ENCODE measurements at places on chromosomes 6 and 20.

DNA sequence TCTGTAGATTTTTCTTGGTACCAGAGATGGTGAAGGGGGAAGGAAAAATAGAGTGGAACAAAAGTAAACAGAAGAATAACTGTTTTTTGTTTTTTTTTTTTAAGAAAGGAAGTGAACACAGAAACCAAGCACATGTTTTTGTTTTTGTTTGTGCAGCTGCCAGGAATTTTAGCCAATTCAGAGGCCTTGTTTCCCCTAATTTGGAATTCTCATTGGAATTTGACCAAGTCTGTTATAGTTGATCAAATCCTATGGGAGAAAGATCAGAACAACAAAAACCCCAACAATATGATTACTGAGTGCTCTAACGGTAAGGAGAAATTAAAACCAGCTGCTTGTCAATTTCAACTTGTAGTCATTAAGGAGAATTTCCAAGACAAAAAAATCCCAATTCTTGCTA is 18.2 kb upstream of the IL22RA2 start:
- DNase-seq, result no peak

GRCh38 chr6:142444881-142445301 is 143.1 kb downstream of the ADGRG6 start:
- no peak for DNase-seq

DNA sequence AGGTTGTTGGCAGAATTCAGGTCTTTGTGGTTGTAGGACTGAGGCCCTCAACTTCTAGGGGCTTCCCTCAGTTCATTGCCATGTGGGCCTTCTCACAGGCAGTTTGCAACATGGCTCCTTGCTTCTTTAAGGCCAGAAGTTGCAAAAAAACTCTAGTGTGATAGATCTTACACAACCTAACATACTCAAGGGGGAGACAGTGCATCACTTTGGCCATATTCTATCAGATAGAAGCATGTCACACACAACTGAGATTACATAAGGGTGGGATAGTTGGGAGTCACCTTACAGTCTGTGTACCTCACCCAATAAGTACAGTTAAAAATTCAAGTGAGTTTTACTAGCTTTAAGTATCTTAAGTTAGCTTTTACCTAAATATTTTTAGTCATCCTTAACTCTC is 1.6 kb downstream of the SIRPD start:
- no peak for DNase-seq

DNA sequence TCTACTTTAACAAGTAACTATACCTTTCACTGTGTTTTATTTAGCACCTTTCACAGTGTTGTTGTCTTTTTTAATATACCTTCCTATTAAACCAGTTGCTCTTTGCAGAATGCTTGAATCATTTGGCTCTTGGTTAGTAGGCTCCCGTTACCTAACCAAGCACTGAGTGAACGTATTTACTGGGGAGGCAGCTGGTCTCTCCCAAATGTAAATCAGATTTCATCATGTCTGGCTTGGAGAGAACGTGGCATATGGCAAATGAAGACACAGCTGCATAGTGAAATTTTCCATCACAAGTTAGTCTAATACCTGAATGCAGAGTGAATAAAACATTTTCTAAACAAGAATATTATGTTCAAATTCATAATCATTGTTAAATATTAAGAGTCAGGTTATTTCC is 12.4 kb downstream of the HTR1E start:
- DNase-seq, result no peak

- peak; percentile 69 for DNase-seq
Measured at GRCh38 chr6:129683601-129684322, 26.2 kb downstream of the ARHGAP18 start.

- DNase-seq, result no peak
Measured at GRCh38 chr20:38728191-38728781, 4.0 kb downstream of the SLC32A1 start.

GRCh38 chr6:90274451-90275030 is 22.1 kb downstream of the BACH2 start:
- DNase-seq, result peak; percentile 25

DNA sequence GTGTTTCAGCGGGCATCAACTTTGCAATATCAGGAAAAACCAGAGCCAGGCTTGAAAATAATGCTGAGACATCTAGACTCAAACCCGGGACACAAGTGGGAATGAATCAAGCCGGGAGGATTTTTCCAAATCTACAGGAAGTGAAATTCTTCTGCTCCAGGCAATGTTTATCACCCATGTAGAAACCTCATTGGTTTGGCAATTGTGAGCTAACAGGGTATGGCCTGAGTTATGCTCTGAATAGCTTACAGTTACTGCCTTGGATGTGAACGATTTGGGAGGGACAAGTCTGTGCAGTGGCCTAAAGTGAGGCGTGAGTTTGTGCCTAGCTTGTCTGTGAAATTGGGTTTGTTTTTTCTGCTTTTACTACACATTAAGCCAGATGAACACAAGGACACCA is 87.4 kb downstream of the PCSK2 start:
- no peak for DNase-seq

GRCh38 chr6:117501722-117502121 is 19.2 kb downstream of the DCBLD1 start:
- no peak for DNase-seq

DNA sequence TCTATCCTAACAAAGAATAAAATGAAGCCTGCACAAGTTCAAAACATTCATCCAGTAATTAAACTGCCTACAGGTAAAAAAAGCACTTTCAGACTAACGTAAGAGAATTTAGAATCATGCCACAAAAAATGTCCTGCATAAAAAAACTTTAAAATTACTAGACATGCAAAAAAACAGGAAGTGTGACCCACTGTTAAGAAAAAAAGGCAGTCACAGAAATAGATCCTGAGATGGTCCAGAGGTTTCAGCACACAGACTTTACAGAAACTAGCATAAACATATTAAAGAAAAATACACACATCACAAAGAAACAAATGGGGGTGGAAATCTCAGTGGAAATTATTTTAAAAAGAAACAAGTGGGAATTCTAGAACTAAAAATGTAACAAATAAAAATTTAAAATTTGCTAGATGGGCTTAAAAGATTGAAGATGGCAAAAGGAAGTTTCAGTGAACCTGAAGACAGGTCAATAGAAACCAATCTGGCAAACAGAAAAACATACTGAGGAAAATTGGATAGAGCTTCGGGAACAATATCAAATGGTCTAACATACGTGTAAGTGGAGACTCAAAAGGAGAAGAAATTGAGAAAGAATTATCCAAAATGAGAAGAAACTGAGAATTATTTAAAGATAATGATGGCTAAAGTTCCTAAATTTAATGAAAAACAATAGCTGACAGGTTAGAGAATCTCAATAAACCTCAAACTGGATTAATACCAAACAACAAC is 3.4 kb upstream of the ZNF133 start:
- DNase-seq, result no peak

GRCh38 chr6:72288592-72288991 is 333.3 kb upstream of the KCNQ5 start:
- no peak for DNase-seq

GRCh38 chr6:79446006-79446405 is 91.2 kb downstream of the LCA5 start:
- no peak for DNase-seq
